CD14-positive monocyte (primary cell): ENCODE measurements at places on chromosomes 2 and 18.

GRCh38 chr2:8059255-8059654 lies 622.6 kb upstream of the ID2 start:
- DNase-seq, result no peak

DNA sequence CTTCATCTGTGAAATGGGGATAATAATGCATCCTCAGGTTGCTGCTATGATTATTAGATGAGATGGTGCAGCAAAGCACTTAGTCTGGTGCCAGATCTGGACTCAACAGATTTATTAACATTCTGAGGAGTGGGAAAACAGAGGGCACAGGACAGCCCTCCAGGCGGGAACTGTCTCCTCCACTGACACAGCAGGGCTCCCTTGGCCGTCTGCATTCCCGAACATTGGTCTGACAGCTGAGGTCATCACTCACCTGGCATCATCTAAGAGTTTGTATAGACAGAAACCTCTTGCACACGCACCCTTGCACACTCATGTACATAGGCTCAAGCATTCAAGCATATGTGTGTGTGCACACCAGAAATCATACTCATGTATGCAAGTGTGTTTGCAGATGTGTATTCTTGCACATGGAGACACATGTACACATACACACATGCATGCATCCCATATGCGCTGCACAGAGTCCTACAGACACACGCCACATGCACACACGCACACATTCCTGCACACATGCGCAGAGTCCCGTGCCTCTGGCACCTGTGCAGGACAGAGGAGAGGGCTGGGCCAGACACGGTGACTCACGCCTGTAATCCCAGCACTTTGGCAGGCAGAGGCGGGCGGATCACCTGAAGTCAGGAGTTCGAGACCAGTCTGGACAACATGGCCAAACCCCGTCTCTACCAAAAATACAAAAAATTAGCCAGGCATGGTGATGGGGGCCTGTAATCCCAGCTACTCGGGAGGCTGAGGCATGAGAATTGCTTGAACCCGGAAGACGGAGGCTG lies 173.3 kb upstream of the GLI2 start:
- no peak for DNase-seq

- no peak for DNase-seq
These were observed 107.1 kb downstream of the UNC80 start for GRCh38 chr2:209878701-209879100.

DNA sequence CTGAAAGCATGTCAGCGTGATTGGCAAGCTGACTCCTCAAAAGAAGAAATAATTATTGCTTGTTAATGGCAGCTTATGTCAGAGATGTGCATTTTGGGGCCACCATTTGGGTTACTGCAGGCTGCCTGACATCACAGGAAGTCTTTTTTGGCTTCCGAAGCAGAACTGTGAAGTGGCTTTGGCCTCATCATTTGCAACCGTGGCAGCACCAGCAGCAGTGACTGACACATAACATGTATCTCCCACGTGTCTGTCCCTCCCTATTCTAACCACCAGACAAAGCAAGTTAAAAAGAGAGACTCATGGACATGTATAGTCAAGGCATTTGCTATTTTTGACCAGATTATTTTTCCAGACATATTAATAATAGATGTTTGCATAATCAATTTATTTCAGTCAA lies 488.7 kb upstream of the ACVR2A start:
- no peak for DNase-seq

GRCh38 chr2:68127358-68128242 lies 30.1 kb upstream of the PNO1 start:
- no peak for DNase-seq

- no peak for DNase-seq
These were observed 93.7 kb upstream of the ID2 start for GRCh38 chr2:8587920-8588830.
